AG04450 (cell line): ENCODE measurements at places on chromosomes 5 and 9.

DNA sequence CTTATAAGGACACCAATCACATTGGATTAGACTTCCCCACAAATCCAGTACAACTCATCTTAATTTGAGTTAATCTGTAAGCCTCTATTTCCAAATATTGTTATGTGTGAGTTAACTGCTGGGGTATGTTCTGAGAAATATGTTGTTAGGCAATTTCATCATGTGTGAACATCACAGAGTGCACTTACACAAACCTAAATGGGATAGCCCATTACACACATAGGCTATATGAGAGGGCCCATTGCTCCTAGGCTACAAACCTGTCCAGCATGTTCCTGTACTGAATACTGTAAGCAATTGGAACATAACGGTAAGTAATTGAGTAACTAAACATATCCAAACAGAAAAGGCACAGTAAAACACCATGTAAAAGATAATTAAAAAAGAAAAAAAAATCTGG is 19.1 kb upstream of the ARSI start:
- no peak for DNase-seq

DNA sequence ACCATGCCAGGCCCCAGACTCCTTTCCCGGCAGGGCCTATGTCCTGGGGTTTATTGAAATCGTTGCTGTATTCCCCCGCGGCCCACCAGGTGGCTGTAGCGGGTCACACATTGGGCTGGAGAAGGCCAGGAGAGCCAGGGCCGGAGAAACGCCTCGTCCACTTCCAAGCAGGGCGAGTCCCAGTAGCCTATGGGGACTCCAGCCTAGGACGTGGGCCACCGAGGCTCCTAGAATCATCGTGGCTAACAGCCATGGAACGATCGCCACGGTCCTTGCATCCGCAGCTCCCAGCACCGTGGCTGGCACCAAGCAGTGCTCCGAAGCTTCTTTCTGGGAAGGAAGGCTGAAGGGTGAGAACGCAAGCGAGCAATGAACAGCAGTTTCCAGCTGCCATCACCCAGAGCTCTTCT is 87.7 kb downstream of the ENTREP1 start:
- DNase-seq, result peak; percentile 30

- DNase-seq, result no peak
Measured at GRCh38 chr5:86124333-86124732, 493.4 kb upstream of the COX7C start.

- DNase-seq, result peak; percentile 41
Measured at GRCh38 chr5:36728697-36729543, 122.5 kb downstream of the SLC1A3 start.

DNA sequence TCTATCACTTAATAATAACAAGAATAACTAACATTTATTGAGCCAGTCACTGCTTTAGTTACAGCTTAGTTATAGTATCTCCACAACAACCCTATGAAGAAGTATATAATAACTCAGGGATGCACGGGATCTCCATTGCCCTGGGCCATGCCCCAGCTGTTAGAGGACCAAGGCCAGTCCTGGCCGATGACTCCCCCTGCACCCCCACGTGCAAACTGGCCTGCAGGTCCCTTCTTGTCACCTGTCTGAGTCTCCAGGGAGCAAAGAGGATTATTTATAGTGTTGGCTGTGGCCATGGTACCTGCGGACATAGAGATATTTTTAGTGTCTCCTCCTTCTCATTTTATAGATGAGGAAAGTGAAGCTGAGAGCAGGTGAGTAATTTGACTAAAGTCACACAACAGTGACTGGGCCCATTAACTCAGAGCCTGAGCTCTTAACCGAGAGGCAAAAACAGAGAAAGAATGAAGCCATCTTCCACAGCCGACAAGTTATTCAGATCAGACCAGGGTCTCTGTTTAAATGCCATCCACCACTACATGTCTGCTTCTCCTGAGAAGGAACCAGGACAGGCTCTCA is 94.4 kb downstream of the TMEM215 start:
- no peak for DNase-seq

- DNase-seq, result no peak
Measured at GRCh38 chr9:107540164-107540561, 50.6 kb upstream of the KLF4 start.

- DNase-seq, result no peak
Measured at GRCh38 chr5:53815471-53815870, 255.0 kb downstream of the NDUFS4 start.

DNA sequence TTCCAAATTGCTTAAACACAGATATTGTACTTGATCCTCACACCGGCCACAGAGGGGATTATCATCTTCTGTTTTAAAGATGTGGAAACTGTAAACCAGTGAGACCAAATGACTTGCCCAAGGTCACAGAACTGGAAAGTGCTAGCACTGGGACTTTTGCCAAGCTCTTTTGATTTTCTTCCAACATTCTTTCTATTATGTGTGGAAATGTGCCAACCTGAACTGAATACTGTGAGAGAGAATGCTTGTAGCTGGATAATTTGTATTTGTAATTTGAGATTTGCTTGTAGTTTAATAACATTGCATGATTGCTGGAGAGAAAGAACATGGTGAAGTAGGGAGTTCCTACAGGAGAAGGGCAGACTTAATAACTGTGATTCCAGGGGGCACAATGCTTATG is 977.9 kb upstream of the NUDT12 start:
- peak; percentile 20 for DNase-seq

- no peak for DNase-seq
Measured at GRCh38 chr5:167426501-167426900, 864.9 kb upstream of the WWC1 start.

DNA sequence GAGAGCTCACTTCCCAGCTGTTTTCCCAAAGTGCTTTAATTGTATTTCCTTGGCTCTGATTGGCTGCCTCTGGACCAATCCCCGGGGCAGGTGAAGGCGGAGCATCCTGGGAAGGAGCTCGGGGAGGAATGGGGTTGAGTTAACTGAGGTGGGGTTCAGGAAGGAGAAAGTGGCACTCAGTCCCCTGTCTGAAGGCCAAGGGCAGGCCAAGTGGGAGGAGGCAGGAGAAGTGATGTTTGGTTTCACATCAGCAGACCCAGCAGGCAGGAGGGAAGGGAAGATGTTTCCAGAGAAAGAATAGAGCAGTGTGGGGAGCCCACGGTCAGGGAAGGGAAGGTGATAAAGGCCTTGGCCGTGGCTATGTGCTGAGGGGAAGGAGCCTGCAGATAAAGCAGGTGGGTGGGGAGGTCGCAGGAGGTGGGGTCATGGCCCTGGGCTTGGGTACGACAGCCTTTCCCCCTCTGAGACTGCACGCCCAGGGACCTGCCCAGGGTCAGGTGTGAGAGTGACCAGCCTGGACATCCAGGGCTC is 3.1 kb downstream of the TSPAN17 start:
- DNase-seq, result no peak

DNA sequence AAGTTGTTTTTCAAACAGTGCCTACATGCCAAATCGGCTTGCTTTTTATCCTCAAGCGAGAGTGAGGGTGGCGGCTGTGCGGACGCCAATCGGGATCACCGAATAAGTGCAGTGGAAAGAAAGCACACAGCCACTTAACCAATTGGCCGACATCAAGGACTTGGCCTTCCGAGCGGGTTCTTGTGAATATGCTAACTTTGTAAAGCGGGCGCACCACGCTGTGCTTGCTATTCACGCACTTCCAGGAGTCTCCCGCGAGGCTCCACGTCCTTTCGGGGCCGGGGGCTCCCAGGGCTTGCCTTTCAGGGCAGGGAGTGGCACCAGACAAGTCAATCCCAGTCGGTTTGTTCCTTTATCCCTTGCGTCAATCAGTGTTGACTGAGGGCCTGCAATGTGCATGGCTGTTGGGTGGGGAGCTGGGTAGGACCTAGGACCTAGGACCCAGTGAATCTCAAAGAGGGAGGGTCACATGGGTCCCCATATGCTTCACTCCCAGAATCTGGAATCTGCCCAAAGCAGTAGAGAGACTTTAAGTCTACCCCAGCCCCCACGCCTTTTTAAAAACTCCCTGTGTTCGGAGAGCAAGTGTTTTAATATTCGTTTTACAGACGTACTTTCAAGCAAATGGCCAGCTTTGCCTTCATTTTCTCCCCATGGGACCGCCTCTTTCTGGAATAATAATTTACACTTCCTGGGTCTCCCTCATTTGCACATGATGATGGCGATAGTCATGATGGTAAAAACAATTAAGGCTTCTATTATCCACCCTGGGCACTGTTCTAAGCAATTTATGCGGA is 2.0 kb upstream of the GCNT4 start:
- no peak for DNase-seq

DNA sequence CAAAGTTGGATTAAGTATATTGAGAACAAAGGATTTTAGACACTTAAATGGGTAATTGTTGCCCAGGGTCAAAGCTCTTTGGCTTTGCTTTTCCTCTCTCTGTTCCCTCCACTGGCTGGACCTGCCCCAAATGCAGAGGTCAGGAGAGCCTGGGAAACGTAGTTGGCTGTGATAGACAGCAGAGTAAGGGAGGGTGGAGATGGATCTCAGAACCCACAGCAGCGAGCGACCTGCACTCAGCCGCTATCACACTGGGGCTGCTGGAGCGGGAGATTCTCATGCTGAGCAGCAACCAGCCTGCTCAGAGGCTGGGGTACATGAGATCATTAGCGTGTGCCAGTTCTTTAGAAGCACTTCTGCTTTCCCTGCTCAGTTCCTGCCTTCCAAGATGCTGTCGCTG is 71.8 kb upstream of the TTC23L start:
- no peak for DNase-seq

GRCh38 chr5:179118338-179118737 is 58.2 kb downstream of the ZNF354C start:
- no peak for DNase-seq

DNA sequence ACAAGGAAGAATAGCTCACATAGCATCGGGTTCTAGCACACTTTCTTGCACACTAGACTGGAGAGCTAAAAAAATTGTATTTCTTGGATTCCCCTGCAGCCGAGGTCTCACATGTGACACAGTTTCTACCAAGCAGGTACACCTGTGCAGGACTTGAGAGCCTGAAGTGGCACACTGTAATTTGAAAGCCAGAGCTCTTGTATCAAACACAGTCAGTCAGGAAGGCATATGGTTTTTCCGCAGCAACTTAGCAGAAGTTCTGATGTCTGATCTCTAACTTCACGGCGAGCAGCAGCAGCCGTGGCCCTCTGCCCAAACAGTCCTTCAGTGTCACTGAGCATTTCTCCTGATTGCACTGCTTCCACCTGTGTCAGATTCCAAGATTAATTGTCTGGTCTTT is 25.5 kb downstream of the TMEM245 start:
- no peak for DNase-seq

- no peak for DNase-seq
Measured at GRCh38 chr5:66169534-66169933, 25.4 kb downstream of the SREK1 start.

GRCh38 chr5:154243736-154244135 is 53.2 kb downstream of the GALNT10 start:
- DNase-seq, result no peak

DNA sequence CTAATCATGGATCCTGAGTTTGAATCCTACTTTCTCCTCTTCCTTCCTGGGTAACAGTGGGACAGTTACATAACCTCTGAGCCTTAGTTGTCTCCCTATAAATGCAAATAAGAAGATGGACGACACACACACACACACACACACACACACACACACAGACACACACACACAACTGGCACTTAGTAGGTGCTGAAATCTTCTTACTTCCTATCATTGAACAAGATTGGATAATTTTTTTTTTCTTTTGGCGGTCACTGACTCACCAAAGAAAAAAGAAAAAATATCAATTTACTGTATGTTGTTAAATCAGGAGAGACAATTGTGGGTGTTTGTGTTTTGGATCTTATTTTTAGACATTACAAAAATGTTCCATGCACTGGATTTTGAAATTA is 28.4 kb upstream of the TNFSF8 start:
- no peak for DNase-seq

DNA sequence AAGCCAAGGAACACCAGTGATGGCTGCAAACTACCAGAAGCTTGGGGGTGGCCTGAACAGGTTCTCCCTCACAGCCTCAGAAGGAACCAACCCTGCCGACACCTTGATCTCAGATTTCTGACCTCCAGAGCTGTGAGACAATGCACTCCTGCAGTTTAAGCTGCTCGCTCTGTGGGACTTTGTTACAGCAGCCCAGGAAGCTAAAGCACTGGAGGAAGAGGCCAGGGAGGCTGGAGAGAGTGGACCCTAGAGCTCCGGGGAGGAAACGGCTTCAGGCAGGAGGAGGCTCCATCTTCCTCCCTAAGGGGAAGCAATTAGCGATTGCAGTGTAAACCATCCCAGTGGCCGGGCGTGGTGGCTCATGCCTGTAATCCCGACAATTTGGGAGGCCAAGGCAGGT is 25.1 kb downstream of the BARX1 start:
- DNase-seq, result no peak

- DNase-seq, result no peak
Measured at GRCh38 chr5:1660511-1660910, 136.8 kb upstream of the LPCAT1 start.

DNA sequence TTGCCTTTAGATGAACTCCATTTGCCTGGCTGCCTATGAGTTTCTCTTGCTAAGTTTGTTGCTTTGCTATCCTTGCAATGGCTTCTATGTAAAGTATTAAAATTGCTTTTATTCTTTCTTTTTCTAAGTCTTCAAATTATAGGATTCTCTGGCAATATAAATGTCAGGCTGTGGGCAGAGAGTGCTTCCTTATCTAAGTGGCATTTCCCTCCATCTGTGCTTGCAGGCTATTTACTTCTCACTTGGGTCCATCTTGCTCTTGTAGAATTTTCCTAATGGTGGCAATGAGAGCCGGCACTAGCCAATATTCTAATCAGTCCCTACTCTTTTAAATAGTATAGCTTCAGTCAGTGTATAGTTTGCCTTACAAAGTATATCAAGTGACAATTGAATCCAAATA is 63.3 kb downstream of the FAM174A start:
- DNase-seq, result no peak

DNA sequence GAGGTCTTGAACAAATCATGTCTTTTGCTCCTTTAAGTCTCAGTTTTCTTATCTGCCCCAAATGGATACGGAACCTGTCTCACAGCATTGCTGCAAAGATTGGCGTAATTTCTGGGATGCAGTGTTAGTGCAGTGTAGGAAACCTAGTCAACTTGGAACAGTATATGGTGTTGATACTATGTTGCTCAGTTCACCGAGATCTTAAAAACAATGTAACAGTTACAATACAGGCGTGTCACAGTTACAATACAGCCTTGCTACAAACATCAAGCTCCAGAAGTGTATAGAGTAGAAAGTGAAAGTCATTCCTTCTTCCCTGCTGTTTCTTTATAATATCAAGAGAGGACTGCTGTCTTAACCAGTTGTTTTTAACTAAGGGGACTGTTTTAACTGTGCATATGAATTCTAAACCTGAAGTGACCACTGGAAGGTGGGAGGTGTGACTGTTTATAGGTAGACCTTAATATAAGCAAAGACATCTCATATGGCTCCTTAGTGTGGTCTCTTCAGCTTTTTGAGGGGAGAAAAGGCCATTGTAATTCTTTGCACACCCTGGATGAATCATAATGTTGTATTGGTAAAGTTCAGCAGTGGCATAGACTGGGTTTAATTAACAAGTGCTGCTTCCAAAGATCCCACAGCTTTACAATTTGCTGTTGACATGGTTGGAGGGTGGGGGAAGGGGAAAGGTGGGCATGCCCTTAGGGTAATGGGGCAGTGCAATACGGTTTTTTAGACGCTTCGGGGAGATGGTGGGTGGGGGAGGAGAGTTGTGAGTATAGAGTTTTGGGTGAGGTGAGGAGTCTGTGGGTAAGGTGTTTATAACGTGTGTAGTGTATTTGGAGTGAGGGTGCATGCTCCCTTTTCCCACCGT is 12.9 kb downstream of the PRRC2B start:
- DNase-seq, result no peak
